ENCODE measurements at places on chromosomes 2 and 18.

- DNase-seq: no peak
These were observed 136.0 kb upstream of the ITGB6 start for GRCh38 chr2:160336105-160336504.

- DNase-seq: no peak
These were observed 68.3 kb upstream of the ACYP2 start for GRCh38 chr2:54047091-54047490.

GRCh38 chr2:239953418-239954061 is 71.6 kb downstream of the NDUFA10 start:
- no peak for DNase-seq

- no peak for DNase-seq
These were observed 104.8 kb upstream of the TFPI start for GRCh38 chr2:187658952-187659525.

GRCh38 chr2:127479219-127479825 is 47.0 kb downstream of the IWS1 start:
- DNase-seq: no peak

- DNase-seq: no peak
These were observed 5.5 kb upstream of the RNF144A start for GRCh38 chr2:6911721-6912120.

DNA sequence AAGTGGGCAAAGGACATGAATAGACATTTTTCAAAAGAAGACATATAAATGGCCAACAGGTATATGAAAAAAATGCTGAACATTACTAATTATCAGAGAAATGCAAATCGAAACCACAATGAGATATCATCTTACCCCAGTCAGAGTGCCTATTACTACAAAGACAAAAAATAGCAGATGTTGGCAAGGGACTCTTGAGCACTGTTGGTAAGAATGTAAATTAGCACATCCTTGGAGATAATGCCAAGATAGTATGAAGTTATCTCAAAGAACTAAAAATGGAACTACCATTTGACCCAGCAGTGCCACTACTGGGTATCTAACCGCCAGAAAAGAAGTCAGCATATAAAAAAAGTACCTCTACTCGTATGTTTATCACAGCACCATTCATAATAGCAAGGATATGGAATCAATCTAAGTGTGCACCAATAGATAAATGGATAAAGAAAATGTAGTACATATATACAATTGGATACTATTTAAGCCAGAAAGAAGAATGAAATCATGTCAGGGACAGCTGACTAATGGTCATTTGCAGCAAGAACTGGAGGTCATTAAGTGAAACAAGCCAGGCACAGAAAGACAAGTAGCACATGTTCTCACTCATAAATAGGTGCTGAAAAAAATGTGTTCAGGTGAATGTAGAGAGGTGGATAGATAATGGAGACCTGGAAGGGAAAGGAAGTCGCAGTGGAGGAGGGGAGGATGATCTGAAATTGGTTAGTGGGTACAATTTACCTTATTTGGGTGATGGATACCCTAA is 141.7 kb upstream of the B3GNT2 start:
- no peak for DNase-seq

GRCh38 chr2:104289651-104290565 is 564.0 kb upstream of the POU3F3 start:
- no peak for DNase-seq

GRCh38 chr2:95353613-95354468 is 48.7 kb upstream of the FAHD2A start:
- no peak for DNase-seq

DNA sequence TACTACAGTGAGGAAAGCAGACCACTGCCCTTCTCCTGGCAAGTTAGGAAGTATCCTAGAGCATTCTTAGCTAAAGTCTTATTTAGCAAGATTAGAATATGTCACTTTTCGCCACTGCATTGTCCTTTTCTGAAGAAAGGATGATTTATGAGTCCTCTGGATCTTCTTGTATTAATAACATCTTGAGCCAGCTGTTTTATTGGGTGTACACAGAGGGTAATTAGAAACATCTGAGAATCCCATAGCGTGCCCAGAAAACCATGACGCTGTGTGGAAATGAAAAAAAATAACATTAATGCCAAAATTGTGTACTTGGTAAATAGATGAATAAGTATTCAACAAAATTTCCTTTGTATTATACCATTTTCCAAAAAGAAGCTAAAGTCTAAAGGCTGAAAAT is 198.7 kb downstream of the LTBP1 start:
- DNase-seq: no peak

DNA sequence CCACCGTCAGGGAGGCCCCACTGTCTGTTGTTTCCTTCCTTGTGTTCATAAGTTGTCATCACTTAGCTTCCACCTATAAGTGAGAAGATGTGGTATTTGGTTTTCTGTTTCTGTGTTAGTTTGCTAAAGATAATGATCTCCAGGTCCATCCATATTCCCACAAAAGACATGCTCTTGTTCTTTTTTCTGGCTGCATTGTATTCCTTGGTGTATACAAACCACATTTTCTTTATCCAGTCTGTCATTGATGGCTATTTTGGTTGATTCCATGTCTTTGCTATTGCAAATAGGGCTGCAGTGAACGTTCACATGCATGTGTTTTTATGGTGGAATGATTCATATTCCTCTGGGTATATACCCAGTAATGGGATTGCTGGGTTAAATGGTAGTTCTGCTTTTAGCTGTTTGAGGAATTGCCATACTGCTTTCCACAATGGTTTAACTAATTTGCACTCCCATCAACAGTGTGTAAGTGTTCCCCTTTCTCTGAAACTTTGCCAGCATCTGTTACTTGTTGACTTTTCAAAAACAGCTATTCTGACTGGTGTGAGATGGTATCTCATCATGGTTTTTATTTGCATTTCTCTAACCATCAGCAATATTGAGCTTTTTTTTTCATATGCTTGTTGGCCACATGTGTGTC is 156.6 kb upstream of the NOSTRIN start:
- no peak for DNase-seq

DNA sequence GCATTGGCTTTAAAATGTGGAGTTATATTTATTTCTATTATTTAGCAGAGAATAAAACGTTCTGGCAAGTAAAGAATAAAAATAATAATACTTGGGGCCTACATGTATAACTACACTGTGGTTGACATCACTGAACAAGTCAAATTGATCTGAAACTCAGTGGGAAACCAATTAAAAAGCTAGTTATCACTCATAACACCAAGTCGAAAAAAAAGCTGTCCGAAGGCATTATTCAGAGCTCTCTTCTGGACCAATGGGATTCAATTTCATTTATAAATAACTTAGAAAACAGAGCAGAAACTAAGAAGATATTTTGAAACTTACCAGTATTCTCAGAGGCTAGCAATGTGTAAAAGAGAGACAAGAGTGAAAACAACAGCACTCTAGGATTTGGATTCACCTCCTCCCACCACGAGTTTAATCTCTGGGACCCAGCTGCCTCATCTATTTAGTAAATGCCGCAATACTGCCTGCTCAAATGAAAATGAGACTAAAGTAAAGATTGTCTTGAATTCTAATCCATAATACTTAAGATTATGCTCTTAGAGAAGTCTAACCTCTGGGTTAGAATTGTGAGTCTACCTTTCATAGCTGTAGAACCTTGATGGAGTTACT is 128.4 kb downstream of the NBAS start:
- no peak for DNase-seq

DNA sequence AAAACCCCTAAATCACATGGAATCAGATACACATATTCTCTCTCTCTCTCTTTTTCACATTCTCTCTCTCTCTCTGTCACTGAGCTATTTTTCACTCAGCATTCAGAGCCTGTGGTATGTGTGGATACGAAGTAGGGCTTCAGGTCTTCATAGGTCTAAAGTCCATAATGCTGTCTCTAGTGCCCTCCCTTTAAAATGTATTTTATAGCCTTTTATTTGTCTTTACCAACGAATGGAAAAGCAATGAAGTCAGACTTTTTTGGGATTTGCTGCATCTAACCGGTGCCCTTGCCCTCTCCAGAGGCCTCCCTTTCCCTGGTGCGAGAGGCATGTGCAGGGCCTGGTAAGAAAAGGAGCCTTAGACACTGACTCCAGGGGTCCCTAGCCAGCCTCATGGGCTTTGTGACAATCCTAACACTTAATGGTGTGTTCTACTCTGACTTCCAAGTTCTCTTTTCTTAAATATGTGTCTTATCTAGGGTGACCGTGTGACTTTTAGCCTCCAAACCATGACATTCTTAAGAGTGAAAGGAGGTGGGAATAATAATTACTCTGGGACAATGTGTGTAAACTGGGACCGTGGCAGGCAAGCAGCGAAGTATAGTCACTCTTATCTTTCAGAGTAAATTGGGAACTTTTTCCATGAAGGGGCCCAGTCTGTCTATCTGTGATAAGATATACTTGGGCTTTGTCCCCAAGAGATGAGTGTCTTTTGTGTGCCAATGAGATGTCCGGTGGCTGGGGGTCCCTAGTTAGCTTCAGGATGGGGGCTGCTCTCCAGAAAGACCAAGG is 101.1 kb downstream of the B3GNT2 start:
- DNase-seq: no peak

- no peak for DNase-seq
These were observed 7.5 kb upstream of the MOCOS start for GRCh38 chr18:36179562-36180355.

- DNase-seq: no peak
These were observed 7.3 kb upstream of the EN1 start for GRCh38 chr2:118854507-118855345.

DNA sequence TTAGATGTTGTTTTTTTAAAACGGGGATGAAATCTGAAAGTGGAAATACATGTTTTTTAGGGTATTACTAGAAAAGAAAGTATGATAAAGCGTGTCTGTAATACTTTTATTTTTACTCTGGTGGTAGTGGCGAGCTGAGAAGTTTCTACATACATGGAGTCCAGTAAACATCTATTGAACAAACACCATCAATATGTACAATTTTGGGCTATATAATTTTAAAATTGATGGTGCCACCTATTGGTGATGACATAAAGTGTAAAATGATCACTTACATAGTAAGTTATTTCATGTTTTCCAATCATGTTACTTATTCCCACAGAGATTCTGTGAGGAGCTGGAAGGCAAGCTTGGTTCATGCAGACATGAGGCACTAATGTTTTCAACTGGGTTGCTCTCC is 31.5 kb upstream of the NFE2L2 start:
- DNase-seq: no peak

GRCh38 chr18:27780061-27780745 is 396.7 kb downstream of the CDH2 start:
- no peak for DNase-seq

- no peak for DNase-seq
These were observed 191.9 kb downstream of the SPP2 start for GRCh38 chr2:234242459-234242836.

DNA sequence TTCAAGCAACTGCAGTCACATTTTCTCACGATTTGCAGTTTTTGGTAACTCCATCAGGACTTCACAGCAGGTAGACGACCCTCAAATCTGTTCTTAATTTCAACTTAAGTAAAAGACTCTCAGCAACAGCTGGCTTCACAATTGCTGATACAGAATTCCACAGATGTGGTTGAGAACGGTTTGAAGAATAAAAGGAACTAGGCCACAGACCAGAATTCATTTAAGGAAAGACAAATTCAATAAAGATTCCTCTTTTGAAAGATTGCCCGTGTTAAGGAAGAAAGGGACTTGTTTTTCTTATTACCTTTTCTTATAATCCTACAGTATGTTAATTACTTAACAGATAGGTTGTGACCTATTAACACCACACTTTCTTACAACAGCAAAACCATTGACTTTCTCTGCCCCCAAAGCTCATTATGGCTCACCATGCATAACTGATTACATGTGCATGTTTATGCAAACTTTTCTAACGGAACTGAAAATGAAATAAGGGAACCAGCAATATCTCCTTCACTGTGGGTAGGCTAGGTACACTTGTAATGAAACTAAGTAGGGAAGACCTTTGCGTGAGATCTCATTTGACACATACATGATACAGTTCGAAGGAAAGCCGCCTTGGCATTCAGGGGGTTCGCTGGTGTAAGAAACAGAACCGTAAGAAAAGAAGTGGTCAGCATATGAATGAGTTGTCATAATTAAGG is 4.7 kb upstream of the ZNF516 start:
- DNase-seq: no peak

GRCh38 chr18:24075767-24076597 is 61.4 kb downstream of the TTC39C start:
- DNase-seq: peak; percentile 58

- no peak for DNase-seq
These were observed 86.8 kb upstream of the HS6ST1 start for GRCh38 chr2:128405467-128405900.

- DNase-seq: no peak
These were observed 135.6 kb upstream of the UNC80 start for GRCh38 chr2:209636076-209636475.

DNA sequence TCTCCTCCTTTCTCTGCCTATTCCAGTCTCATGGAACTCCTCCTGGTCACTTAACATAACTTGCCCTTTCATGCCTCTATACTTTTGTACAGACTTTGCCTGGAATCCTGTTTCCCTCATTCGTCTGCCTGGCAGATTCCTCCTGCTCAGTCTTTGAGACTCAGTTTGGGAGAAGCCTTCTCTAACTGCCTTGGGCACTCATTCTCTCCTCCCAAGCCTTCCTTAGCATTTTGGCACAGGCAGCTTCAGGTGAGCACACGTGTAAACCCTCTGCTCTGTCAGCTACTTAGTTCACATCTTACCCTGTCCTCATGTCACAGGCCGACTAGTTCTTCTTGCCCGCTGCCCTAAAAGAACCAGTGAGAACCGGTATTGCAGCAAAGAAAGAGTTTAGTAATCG is 6.0 kb upstream of the FAM98A start:
- DNase-seq: no peak

- no peak for DNase-seq
These were observed 118.4 kb downstream of the BMPR2 start for GRCh38 chr2:202494300-202495229.

DNA sequence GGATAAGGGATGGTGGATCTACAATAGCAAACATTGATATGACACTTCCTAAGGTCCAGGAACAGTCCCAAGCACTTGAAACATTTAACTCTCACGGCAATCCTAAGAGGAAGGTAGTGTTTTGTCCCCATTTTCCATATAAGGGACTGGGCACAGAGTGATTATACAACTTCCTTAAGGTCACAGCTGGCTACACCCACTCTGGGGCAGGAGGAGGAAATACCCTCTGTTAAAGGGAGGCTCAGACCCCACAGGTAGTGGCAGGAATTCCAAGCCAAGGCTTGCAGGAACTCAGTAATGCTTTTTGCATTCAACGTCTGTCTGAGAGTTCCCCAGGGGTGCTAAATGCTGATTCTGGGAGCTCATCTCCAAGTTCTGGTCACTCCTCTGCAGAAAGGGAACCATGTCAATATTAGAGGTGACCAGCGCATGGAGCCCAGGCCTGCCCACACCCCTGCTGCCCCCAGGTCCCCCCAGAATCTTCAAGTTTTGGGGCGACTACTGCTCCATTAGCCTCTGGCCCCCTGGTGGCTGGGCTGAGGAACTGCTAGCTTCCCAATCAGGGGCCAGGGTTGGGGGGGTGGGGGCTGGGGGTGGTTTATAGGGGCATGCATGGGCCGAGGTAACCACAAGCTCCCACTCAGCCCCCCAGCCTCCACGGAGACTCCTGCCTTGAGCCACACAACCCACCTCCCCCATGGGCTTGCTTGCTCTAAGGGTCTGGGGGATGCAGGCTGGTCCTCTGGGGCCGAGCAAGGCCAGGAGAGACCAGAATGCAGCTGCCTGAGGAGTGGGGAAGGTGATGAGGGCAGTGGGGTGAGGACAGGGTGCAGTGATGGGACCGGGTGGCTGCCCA is 11.1 kb downstream of the OBSL1 start:
- DNase-seq: no peak

- no peak for DNase-seq
These were observed 108.5 kb upstream of the CYRIA start for GRCh38 chr2:16774091-16774490.

Data from stimulated activated CD8-positive, alpha-beta memory T cell treated with anti-CD3 and anti-CD28 coated beads, Interleukin-7, amount 100 ng/mL, for 48 hours (primary cell).